ENCODE measurements at places on chromosomes 5 and 9. TPM values are rescaled to one million over a fixed set of nuclear protein-coding genes. Genes with fewer than 3 reads are reported as not detected.

SNCAIP gene
- total RNA-seq = not detected

FGF18 gene
- total RNA-seq = 0.44 TPM

SOX30 gene
- total RNA-seq = 0.05 TPM

STARD4 gene
- total RNA-seq = 6.2 TPM

RAPGEF1 gene
- 49.6 TPM for total RNA-seq

RAB3C gene
- not detected for total RNA-seq

ARAP3 gene
- 6.0 TPM for total RNA-seq

PCDHGB6 gene
- total RNA-seq = 0.12 TPM

EPB41L4B gene
- total RNA-seq = 5.9 TPM

SELENOP gene
- 0.10 TPM for total RNA-seq

DMRT3 gene
- not detected for total RNA-seq

FOXD4L3 gene
- total RNA-seq = not detected

Measured in A549 treated with DMSO at 1 μM for 4 hours (cell line).